ENCODE measurements at places on chromosomes 5 and 9.

DNA sequence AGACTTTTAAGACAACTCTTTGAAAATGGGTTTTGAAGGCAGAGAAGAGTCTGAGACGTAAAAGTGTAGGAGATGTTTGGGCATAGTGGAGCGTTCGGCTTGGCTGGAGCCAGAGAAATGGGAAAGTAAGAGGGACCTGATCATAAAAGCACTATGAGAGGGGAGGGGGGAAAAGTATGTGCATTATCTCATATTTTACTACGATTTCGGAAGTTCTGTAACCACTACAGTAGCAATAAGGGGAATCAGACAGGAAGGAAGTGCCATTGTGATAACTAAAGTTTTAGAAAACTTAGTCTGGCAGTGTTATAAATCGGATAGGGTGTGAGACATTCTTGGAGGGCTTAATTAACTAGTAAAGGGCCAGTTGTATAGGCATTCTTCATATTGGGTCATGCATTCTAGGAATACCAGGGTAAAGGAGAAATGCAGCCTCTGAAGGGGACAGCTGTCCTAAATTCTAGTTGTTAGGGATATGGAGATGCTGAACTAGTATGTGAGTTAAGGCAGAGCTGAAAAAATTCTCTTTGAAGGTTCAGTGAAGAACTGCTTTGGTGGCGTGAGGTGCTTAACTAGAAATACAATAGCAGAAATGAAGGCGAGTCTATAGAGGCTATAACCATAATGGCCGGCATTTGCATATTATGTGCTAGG is 83.8 kb upstream of the FREM1 start:
- DNase-seq = no peak

GRCh38 chr9:112224401-112225289 is 49.5 kb upstream of the SUSD1 start:
- DNase-seq = no peak

- no peak for DNase-seq
Measured at GRCh38 chr5:178777520-178777919, 47.1 kb upstream of the ZNF354A start.

DNA sequence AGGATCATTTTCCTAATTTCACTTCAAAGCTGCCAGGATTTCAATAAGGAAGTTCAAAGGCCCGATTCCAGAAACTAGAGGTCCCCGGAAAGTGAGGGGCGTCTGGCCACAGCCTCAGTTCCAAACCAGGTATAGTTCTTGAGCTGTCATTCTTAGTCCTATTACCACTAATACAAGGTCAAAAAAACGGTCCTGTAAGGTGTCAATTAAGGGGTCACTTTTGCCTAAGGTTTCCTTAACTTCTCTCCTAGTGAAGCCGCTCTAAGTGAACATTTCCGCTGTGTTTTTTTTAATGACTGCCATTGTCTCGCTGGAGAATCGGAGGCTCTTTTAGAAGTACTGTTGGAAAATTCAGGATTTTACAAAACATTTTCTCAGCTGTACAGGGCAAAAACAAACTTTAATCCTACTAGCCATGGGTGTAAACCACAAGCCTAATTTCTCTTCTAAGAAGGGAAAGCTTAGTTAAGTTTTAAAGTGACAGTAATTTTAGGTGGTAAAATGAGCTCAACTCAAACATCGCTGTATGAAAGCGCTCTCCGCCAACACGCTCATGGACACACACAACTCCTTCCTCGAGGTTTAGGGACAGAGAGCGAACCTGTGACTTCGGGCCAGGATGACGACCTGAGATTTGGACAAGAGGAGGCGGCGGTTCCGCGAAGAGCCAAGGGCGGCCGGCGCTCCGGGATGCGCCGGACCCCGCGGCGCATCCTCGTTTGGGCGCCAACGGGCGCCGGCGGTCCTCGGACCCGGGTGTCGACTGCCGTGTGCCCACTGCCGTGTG is 76.7 kb upstream of the IFNE start:
- no peak for DNase-seq

DNA sequence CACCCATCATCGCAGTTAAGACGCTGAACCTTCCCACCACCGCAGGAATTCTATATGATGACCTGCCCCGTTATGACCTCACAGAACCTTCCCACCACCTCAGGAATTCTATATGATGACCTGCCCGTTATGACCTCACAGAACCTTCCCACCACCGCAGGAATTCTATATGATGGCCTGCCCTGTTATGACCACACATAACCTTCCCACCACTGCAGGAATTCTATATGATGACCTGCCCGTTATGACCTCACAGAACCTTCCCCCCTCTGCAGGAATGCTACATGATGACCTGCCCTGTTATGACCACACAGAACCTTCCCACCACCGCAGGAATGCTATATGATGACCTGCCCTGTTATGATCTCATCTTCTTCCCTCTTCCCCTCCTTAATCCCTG is 64.3 kb downstream of the IRX1 start:
- DNase-seq = no peak

DNA sequence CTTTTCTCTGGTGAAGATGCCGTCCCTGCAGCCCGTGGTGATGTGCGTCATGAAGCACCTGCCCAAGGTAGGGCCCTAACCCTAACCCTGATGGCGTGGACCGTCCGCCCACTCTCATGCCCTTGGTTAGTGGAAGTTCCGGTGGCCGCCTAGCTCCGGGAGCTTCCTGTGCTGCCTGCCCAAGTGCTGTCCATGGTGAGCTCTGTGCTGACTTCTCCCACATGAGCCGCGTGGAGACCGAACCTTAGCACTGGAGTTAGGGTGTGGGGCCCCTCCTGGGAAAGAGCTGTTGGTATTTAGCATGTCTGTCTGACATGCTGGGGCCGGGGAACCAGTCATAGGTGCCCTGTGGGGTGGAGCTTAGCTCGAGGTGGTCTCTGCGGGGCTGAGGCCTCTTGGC is 1.2 kb downstream of the NELFB start:
- DNase-seq = no peak

DNA sequence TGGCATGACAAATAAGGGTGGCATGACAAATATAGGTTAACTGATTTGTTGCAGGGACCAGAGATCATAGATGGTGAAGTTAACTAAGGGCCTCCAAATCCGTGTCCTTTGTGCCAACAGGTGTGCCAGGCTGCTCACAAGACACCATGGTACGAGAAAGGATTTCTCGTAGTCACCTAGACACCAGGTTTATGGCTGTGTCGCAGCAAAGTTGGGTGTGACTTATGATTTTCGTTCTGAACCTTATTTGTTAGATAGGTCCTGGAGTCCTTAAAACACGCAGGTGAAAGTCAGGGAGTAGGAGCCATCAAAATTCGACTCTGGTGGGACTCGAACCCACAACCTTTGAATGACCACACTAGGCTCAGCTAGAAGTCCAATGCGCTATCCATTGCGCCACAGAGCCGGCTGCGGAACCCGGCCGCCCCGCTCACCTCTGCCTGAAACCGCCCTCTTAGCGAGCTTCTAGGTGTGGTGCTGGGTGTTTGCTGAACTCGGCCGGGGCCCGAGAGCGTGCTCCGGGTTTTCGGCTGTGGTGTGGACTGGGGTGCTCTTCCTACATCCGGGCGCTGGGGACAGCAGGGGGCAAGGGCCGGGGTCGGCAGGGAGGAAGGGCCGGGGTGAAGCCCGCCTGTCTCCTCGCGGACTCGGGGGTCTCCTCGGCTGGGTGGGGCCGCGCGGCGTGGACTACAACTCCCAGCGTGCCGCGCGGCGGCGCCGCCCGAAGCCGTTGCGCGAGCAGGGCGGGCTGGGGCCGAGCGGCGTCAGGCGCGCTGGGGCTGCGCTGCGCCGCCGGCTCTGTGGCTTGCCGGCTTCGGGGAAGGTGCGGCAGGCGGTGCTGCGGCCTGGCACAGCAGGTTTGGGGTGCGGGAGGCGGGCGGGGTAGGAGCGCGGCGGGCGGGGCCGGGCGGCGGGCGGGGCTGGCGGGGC is at the start of gene SLC27A4:
Gene SLC27A4, plus strand, starts transcription at position 767 of the 930 bp plus-strand sequence. CDS start 2,606 bp downstream, outside the sequence.
- DNase-seq = peak; percentile 58

DNA sequence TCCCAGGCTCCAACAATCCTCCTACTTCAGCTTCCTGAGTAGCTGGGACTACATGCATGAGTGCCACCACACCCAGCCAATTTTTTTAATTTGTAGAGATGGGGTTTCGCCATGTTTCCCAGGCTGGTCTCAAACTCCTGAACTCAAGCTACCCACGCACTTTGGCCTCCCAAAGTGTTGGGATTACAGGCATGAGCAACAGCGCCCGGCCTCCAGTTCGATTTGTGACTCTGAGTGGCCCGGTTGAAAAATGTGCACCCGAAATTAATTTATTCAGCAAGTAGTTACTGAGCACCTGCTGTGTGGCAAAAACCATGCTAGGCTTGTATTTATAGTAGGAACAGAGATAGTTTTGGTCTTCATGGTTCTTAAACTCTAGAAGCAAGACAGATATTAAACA is 58.3 kb downstream of the MVB12B start:
- no peak for DNase-seq

GRCh38 chr5:176387384-176387925 is 943 bp downstream of the NOP16 start:
- no peak for DNase-seq

DNA sequence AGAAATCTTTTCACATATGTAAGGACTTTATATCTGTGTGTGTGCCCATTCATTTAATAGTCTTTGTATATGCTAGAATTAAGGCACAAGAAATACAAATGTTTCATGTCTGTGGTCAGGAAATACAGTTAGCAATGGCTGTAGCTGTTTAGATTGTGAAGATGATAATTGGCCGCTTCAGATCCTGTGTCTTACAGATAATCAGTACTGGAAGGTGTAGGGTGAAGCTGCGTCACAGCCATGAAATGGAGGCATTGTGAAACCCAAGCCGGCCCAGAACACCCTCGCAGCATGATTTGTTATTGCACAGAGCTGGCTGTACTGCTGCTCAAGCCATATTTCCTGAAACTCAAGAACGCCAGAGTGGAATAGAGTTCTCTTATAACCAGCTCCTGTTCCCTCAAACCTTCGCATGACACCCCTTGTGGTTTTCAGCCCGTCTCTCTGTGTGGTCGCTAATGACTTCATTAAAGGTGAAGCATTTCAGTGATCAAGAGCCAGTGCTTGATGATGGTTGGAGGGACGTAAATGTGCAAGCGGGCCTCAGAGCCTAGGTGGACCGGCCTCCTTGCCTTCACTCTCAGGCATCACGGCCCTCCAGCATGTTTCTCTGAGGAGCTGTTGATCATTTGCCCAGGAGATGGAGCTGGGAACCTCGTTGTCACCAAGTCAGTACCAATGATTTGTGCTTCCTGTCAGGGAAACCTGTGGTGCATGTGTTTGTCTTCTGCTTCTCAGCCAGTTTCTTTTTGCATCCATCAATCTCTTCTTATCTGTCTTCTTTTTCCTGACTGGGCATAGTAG is 80.1 kb downstream of the F2RL2 start:
- DNase-seq = no peak

GRCh38 chr9:117858561-117858960 is 154.4 kb downstream of the TLR4 start:
- peak; percentile 90 for DNase-seq

- DNase-seq = no peak
Measured at GRCh38 chr9:2700909-2701550, 16.3 kb upstream of the KCNV2 start.

- DNase-seq = no peak
Measured at GRCh38 chr5:76684756-76685519, 31.0 kb upstream of the F2R start.

DNA sequence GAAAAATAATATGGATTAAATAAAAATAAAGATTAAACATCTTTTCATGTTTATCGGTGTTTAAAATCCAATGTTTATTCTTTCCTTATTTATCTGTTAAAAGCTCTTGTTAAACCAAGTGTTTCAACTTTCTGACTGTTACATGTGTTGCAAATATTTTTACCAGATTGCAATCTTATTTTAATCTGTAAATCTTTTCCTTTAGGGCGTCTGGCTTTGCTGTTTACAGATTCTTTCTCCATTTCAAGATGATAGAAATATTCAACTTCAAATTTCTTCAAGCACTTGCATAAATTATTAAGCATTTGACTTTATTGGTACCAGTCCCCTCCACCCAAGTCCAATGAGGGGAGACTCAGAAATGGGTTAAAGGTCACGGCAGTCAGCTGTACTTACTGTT is 16.9 kb upstream of the ABCA1 start:
- DNase-seq = no peak

- DNase-seq = no peak
Measured at GRCh38 chr9:116435706-116436105, 251.4 kb upstream of the TRIM32 start.

- DNase-seq = no peak
Measured at GRCh38 chr9:127981559-127982121, 851 bp upstream of the EEIG1 start.

DNA sequence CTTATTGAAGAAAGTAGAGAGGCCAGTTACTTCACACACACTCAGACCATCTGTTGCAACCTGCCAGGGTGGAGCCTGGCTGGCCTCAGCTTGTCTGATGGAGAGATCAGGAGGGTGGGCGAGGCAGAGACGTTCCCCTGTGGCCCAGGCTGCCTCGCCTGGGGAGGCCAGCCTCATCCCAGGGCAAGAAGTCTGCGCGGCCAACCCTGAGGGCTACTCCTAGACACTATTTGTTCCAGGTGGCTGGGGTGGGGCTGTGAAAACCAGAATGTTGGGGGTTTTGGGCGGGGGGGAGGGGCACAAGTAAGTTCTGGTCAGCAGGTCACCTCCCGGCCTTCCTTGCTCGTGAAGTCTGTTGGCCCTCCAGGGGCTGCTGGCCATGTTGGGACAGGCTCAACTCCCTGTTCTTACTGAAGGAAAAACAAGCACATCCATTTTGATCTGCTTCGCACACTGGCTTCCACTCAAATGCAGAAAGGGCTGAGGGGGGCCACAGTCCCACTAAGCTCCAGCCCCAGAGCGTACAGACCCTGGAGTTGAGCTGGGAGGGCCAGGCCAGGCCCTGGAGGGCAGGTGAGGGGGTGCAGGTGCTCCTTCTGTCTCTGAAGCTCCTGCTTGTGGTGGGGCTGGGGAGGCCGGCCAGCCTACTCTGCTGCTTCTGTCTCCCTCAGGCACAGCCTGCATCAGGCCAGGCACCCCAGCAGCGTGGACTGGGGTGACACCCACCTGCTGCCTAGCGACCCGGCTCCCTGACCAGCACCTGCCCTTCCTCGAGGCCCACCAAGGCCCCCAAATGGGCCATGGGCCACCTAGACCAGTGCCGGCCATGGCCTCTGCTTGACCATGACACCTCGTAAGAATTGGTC is 46.6 kb downstream of the SECISBP2 start:
- DNase-seq = no peak

DNA sequence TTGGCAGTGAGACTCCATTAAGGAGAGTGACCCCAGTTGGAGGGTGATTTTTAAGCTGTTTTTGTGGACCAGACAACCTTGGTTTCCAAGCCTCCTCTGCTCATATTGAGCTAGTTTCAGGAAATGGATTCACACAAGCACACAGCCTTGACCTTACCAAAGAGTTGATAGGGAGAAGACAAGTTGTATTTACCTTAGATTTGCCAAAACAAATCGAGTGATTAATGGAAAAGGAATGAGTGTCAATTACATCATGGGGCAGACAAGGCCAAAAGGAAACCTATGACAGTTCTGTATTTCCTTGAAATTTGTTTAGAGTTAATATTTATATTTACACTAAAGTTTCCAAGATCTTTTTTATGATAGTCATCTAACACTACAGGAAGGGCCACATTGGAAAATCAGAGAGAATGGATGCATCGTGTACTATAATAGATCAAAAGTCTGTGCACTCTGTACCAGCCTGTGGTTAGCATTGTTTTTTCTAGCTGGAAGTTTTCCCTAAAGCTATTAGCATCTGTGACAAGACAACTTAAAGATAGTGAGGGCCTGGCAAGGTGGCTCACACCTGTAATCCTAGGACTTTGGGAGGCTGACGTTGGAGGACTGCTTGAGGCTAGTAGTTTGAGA is 86.0 kb upstream of the FER start:
- no peak for DNase-seq

Data from spinal cord (tissue), 10 donors.